GM10248 (cell line): ENCODE measurements at places on chromosomes 6 and 20.

- DNase-seq, result no peak
Observed at GRCh38 chr20:58889798-58890517, 37.4 kb downstream of the GNAS start.

DNA sequence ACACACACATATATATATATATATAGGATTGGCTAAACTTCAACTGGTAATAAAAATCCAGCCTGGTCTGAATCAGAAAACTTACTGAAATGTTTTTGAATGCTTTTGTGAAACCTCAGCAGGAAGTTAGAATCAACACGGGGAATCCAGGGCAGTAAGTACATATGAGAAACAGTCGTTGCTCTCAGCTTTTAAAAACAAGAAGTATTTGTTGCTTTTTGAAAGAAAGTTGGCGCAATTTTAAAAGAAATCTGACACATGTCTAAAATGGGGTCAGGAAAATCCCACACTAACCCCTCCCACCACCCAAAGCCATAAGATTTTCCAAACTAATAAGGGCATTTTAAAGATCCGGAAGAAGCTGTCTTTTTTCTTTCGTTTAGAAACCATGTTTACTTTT lies 11.5 kb upstream of the CCDC170 start:
- peak; percentile 41 for DNase-seq

- peak; percentile 18 for DNase-seq
Observed at GRCh38 chr6:98832284-98833056, 1.9 kb upstream of the POU3F2 start.

GRCh38 chr20:52209154-52209571 lies 17.6 kb upstream of the ZFP64 start:
- no peak for DNase-seq

DNA sequence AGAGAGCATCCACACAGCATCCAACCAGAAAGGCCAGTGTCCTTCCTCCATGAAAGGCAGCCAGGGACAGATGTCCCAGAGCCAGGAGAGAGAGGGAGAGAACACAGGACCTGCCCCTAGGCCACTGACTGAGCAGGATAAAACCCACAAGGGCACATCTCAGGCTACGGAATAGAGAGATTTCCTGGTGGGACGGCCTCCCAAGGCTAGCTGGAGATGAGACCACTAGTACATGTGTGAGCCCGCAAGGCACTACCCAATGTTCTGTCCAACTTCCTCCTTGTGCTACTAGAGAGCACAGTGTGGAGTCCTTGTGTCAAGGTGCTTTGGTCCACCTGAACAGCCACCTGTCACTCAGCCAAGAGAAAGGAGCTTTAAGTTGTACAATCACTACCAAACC lies 44.2 kb downstream of the PLCG1 start:
- no peak for DNase-seq

DNA sequence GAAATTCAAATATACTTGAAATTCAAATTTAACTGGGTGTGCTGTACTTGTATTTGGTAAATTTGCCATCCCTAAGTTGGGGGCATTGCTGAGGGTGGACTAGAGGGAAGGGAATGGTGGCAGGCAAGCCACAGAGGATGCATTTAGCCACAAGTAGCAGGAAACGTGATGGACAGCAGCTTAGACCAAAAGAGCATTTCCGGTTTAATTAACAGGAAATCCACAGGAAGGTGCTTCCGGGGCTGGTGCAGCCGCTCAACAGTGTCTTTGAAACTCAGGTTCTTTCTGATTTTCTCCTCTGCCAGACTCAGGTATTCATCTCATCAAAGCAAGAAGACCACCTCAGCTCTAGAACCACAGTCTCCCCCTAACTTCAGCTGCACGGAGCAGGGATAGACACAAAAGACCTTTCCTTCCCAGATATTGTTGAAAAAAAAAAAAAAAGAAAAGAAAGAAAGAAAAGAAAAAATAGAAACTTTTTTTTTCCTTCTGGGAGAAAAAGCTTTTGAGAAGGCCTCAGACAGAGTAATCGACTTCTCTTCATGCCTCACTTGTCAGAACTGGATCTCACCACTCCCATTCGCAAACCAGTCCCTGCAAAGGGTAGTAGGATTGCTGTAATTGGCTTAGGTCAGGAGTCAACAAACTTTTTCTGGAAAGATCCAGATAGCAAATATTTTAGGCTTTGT lies 8.0 kb upstream of the BCAS1 start:
- peak; percentile 40 for DNase-seq

GRCh38 chr6:30748851-30749540 lies 4.6 kb upstream of the IER3 start:
- DNase-seq, result no peak

DNA sequence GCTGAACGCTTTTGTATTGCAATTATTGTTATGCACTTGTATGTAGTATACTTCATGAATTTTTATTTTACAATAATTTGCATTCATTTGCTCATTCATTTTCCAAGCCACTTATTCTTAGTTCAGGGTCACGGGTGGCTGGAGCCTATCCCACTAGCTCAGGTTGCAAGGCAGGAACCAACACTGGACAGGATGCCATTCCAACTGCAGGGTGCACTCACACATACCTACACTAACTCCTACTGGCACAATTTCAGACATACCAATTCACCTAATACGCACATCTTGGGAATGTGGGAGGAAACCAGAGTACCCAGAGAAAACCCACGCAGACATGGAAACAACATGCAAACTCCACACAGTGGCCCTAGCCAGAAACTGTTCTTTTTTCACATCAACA lies 61.8 kb downstream of the LMBRD1 start:
- DNase-seq, result no peak

- DNase-seq, result no peak
Observed at GRCh38 chr20:43528258-43528875, 20.9 kb downstream of the L3MBTL1 start.

GRCh38 chr6:101806241-101806640 lies 412.7 kb downstream of the GRIK2 start:
- no peak for DNase-seq

- DNase-seq, result no peak
Observed at GRCh38 chr6:106128981-106129781, 43.0 kb downstream of the PRDM1 start.

DNA sequence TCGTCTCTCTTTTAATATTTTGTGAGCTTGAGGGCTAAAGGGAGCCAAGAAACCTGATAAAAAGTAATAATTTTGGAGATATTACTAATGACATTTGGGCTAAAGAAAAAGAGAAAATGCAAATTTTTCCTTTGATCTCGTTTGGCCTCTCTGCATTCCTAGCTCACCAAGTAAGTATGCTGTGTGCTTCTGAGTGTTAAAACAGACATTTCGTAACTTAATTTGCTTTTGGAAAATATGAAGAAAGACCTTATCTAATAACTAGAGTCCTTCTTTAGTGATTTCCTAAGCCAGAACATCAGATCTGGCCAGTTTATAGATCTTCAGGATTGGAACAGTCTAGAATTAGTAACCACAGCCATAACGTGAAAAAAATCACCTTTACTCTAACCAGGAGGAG lies 872.9 kb upstream of the SLC35B3 start:
- no peak for DNase-seq

DNA sequence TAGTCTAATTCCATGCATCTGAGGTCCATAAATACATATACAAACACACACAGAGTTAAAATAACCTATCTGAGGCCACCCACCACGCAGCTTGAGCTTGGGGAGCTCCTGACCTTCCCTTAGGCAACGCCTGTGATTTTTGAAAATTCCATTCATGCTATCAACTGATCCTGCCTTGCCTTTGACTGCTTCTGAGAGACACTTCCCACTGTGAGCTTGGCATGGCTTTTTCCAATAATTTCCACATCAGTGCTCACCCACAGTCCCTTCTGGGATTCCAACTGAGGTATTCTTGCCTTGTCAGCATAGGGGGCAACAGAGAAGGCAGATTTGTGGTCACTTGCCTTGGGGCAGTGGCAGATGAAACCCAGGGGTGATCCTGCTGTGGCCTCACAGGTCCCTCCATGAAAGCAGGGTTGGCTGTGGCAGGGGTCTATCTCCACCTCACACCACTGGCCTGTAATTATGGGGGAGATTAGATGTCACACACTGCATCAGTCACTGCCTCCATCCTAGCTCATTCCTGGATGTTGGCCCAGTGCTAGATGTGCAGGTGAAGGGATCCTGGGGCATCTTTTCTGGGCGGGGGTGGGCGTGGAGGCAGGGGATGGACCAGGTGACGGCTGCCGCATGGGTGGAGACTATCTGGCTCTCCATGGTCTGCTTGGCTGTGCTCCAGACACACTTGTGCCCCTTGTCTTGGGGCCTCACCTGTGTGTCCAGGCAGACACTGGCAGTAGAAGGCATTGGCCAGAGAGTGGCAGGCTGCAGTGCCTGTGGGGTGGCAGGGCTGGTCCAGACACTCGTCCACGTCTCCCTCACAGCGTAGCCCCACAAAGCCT lies 11.2 kb upstream of the GPSM3 start:
- DNase-seq, result no peak

DNA sequence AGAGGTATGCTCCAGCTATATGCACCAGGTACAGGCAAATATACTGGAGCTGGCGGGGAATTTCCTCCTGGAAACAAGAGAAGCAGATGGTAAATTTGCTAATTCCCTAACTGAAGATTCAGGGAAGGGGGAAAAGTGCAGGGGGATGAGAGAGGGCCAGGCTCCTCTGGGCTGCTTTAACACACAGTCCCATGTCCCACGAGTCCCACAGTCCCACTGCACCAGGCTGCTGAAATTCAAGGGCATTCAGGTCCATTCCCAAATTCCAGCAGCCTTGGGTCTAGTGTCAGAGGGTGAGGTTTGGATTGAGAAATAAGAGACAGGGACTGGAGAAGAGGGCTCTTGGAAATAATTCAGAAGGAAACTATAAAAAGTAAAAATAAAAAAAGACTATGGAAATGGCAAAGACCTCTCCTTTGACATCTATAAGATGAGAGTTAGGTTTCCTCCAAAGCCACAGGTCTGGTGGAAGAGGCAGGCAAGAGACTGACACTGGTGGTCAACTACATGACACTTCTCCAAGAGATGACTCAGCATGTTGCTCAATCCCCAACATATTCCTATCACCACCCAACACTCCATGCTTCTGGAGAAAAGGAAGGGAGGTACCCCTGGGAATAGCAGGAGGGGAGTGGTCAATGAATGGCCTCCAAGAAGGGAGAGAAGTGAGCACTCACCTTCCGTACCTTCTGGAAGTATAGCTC lies 69.2 kb downstream of the TRAM2 start:
- no peak for DNase-seq

GRCh38 chr6:168413018-168413720 lies 27.8 kb upstream of the SMOC2 start:
- no peak for DNase-seq

- DNase-seq, result no peak
Observed at GRCh38 chr6:149962461-149963211, 1.1 kb upstream of the ULBP1 start.

GRCh38 chr6:160167604-160168399 lies 46.2 kb downstream of the SLC22A1 start:
- no peak for DNase-seq

- DNase-seq, result no peak
Observed at GRCh38 chr6:53944091-53944490, 149.3 kb downstream of the LRRC1 start.

DNA sequence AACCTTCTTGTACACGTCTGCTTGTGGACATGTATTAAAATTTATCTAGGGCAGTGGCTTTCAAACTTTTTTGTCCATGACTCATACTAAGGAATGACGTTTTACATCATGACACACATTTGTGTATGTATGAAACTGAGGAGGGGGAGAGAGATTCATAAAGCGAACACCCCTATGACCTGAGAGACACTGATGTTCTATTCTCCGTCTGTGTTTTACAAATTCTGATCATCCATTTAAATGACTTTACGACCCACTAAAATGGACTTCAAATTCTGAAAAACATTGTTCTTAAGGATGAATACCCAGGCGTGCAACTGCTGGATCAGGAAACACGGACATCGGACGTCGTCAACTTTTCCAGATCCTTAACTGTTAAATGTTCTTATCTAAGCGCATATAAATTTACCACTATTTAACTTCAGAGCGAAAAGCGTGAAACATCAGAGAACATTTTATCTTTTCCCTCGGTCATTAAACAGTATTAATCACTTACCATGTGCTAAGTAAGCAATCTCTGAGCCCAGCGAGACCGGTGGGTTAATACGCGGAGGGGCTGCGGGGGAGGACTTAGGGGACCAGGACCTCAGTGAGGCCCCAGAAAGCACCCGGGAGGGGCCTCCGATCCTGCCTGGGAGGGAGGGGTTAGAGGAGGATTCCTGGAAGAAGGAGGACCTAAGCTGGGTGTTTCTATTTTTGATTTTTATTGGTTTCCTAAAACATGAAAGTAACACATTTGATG lies 1.2 kb downstream of the PLAGL1 start:
- DNase-seq, result no peak

GRCh38 chr6:167345960-167346359 lies 21.1 kb downstream of the TTLL2 start:
- DNase-seq, result no peak

DNA sequence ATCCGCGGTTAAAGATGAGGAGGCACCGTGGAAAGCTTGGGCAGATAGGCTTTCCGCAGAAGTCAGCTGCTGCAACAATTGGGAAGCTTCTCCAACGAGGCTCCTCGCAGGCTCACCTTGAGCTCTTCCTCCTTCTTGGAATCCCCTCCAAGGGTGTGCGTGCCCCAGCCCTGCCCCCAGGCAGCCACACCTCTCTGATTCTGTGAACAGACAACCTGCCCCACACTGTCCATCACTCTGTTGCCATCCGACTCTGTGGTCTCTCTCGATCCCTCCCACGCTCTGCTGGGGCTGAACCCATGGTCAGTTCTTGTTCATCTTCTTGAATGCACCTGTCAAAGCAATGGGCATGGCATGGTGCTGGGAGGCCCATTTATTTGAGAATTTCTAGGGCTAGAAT lies 31.5 kb downstream of the PACSIN1 start:
- DNase-seq, result no peak

- DNase-seq, result no peak
Observed at GRCh38 chr6:14746139-14746837, 499.6 kb upstream of the JARID2 start.

DNA sequence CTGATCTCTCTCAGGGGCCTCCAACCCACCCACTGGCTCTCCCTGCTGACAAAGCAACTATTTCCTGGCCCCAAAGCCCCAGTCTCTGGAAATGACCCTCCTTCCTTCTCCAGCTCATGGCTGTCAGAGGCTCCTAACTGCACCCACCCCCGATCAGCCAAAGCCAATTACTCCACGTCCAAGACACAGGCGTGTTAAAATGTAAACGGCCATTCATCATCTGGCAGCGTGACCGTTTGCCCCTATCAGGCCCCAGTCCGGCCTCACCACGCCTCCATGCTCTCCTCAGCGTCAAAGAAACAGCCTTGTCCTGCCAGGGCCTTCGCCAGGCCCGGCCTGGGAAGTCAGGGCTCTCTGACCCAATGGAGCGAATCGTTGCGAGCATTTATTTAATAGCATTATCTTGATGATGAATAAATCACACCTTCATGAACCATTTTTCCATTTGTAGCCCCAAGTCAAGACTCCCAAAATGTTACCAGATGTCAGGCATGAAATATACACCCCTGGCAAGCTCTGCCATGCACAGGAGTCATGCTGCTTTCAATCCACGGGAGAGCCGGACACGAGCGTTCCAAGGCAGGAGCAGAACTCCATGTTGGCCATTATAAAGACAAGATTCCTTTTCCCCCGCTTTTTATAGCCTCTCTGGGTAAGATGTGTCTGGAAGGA lies 17.7 kb downstream of the RIPOR3 start:
- DNase-seq, result no peak
